Hematopoietic multipotent progenitor cell (in vitro differentiated cells): ENCODE measurements at places on chromosomes 13 and 19. TPM values are rescaled to one million over a fixed set of nuclear protein-coding genes. Genes with fewer than 3 reads are reported as not detected.

- no peak for DNase-seq
Measured at GRCh38 chr13:58978331-58978730, 1185.4 kb downstream of the DIAPH3 start.

The COL4A1 gene
- under 0.01 TPM for total RNA-seq

DNA sequence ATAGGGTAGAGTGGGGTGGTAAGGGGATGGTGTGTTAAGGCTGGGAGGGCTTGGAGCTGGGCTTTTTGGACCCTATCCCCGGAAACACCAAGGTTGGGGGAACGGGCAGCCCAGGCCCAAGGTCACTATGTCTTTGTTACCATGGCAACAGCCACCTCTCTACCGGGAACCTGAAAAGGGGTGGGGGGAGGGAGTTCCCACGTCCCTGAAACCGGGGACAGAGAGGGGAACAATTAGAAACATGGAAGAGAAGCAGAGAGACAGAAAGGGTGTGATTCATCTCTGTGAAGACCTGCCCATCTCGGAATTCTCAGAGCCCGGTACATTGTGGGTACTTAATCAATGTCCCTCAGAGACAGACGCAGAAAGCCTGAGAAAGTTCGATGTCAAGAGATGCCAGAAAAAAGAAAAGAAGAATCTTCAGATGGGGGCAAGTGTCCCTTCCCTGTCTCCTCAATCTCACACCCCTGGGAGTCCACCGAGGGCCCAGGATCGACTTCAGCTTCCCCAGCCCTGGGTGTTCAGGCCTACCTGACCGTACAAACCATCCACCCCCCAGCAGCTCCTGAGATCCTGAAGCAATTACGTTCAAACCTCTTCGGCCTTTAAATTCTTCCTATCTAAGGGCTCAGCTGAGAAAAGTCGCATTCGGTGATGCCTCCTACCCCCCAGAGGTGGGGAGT lies 6.8 kb upstream of the LRFN1 start:
- DNase-seq, result no peak

- DNase-seq, result no peak
Measured at GRCh38 chr13:37360556-37360955, 238.0 kb downstream of the POSTN start.

- DNase-seq, result no peak
Measured at GRCh38 chr19:8584965-8585893, 8.0 kb upstream of the MYO1F start.

The KLF5 gene
- total RNA-seq, result 6.7 TPM

The SCGB2B2 gene
- total RNA-seq, result 0.27 TPM

DNA sequence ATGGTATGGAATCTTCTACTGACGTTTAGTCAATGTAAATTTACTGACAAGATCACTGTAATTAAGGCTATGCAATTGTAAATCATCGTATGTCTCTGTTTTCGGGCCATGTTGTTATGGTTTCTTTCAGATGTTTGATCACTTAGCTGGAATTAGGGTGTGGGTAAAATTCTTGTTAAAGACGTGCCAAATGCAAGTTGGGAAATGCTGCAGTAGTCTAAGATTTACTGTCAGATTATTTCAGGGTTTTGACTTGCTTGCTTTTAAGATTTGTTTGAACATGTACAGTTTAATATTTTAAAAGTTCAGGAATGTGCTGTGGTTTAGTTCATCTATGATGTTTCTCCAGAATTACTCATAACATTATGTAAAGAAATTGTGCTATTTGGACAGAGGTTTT lies 10.8 kb downstream of the NDFIP2 start:
- no peak for DNase-seq

DNA sequence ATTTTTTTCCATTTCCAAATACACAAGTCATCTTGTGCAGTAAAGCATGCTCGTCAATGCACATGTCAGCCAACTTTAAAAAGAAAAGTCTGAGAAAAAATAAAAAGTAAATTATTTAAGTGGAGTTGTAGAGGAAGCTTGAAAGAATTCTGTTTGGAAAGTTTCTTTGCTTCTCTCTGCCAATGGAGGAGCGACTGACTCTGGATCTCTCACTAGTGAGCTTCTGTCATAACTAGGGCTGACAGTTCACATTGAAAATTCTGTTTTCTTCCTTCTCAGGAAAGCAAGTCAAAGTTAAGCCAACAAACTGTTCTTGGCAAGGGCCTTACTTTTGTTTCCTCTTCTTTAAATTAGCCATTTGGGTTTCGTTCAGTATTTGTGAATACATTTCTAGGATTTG lies 298.2 kb downstream of the POU4F1 start:
- no peak for DNase-seq

DNA sequence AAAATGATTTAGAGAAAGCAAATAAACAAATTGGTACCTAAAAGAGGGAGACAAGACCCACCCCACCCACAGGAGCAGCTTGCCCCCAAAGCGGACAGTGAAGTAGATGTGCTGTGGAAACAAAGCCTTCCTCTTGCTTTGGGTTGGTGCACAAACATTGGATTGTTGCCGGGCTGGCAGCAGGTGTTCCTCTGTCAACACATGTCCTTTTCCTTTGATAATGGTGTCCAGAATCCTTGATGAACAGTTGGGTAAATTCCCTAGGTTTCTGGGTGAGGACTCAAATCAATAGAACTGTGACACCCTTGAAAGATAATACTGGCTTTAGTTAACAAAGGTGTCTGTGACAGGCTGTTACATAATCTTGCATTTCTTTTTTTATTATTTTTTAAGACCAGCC lies 311.8 kb downstream of the SPRY2 start:
- no peak for DNase-seq

The PEAK3 gene
- under 0.01 TPM for total RNA-seq

GRCh38 chr19:11014403-11014911 lies 53.6 kb downstream of the SMARCA4 start:
- no peak for DNase-seq

The LYPD3 gene
- total RNA-seq, result 1.1 TPM

DNA sequence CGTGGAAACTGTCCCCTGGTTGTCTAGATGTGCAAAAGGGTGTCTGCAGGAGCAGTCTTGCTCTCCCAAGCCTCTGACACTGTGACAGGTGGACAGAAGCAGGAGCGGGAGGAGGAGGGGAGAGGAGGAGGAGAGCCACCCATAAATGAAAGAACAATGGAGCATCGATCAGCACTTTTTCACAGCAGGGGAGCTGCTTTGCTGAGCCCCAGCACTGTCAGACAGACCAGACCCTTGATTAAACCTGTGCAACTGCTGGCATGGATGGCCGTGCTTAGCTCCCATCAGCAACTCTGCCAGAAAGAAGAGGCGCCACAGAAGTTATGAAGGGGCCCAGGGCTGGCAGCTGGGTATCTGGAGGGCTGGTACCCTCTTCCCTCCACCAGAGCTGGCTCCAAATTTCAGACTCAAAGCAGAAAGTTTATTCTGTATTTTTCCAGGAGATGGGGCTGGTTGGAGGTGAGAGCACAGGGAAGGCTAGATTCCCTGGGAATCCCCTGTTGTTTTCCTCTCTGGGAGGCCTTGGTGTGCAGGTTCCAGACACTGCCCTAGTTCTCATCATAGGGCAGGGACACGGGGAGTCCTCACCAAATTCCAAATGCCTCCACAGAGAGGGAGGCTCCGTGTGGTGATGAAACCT lies 1192.2 kb downstream of the UQCRFS1 start:
- no peak for DNase-seq

The PSG5 gene
- not detected for total RNA-seq

DNA sequence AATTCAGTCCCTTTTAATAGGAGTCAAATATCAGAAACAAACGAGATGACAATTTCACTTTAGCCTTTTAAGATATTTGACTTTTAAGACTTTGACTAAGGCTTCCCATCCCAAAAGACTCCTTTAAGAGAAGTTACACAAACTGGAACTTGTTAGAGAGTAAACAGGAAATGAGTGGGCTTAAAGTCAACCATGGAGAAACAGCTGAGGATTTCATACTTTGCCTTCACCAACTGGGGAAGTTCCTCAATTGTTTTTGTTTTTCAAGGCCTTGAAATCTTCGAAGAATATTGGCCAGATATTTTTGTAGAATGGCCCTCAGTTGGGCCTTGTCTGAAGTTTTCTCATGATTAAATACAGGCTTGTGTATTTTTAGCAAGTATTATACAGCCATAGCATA lies 227.3 kb downstream of the POU4F1 start:
- DNase-seq, result no peak

The NFIX gene
- total RNA-seq, result 23.4 TPM

DNA sequence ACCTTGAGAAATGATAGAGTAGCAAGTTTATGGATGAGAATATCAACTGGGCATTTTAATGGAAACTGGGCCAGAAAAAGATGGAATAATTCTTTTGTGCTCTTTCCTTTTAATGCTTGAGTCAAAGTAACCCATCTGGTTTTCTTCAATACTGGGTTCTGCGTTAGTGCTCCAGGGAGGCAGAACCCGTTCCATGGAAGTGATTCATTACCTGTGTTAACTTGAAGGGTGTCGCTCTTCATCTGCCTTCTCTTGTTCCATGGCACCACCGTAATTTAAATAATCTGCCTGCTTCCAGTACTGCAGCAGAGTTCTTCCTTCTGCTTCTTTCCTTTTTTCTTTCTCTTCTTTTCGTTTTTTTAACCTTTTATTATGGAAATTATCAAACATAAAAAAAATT lies 14.7 kb upstream of the USP12 start:
- DNase-seq, result no peak

DNA sequence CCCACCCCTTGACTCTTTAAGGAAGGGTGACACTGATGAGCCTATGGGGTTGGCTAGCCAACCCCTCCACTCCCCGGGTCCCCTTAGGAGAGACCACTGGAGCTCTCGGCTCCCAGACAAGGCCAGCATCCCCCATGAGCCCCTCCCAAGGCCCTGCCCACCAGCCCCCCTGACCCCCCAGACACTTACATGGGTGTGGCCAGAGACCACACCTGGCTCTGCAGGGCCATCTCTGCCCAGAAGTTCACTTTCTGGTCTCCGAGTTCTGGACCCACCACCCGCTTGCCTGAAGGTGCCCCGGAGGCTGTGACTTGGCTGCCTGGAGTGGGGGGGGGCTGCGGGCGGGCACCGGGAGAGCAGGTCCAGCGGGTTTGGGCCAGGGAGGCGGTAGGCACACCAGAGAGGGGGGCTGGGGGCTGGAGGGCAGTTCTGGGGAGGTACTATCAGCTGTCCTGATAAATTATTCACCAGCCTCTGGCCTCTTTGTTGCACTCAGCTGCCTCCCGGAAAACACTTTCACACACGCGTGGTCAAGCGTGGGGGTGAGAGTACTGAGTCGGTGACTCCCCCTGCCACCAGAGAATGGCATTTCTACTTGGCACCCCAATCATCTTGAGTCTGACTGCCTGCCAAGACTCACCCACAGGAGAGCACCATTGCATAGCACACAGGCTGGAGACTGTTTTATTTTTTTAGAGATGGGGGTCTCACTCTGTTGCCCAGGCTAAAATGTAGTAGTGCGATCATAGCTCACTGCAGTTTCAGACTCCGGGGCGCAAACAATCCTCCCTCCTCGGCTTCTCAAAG lies at the start of gene PALM3:
Gene PALM3 (minus strand): TSS at position 326 of the 807 bp plus-strand sequence. CDS start 96 bp downstream, at position 230.
- no peak for DNase-seq

DNA sequence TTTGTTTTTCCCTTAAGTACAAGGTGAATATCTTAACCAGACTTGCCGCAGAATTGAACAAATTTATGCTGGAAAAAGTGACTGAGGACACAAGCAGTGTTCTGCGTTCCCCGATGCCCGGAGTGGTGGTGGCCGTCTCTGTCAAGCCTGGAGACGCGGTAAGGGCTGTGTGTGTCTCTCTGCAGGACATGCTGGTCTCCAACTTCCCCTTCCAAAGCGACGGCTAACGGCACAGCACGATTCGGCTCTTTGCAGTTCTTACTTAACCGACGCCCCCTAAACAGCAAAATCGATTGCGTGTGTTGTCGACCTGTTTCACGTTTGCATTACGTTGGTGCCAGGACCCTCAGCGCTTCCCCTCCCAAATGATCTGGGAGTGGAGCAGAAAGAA lies 73.2 kb downstream of the GGACT start:
- DNase-seq, result no peak

- no peak for DNase-seq
Measured at GRCh38 chr13:73519396-73520116, 460.8 kb downstream of the KLF5 start.

DNA sequence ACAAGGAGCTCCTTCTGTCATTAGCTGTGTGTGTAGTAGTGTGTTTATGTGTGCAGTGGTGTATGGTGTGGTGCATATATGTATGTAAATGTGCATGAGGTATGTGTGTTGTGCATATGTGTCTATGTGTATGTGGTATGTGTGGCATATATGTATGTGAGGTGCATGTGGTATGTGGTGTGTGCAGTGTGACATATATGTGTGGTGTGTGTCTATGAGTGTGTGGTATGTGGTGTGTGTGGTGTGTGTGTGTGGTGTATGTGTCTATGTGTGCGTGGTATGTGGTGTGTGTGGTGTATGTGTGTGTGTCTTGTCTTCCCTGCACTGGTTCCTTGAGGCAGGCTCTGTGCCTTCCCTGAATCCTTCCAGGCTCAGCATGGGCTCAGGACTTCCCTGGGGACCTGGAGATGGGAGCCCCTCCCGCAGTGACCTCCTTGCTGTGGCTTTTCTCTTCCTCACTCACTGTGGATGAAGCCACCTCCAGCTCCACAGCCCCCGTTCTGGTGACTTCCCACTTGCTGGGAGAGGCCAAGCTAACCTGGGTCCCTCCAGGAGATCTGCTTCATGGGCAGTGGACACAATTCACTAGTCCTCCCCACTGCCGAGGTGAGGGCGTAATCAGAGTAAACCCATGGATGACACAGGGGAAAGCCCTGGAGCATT lies 64.2 kb downstream of the CCDC70 start:
- DNase-seq, result no peak

The COMP gene
- total RNA-seq, result under 0.01 TPM

The ZNF850 gene
- 5.7 TPM for total RNA-seq

- no peak for DNase-seq
Measured at GRCh38 chr13:26485786-26486185, 71.7 kb upstream of the WASF3 start.

The TTC9B gene
- total RNA-seq, result under 0.01 TPM

GRCh38 chr13:47256618-47257017 lies 359.8 kb upstream of the HTR2A start:
- DNase-seq, result no peak

DNA sequence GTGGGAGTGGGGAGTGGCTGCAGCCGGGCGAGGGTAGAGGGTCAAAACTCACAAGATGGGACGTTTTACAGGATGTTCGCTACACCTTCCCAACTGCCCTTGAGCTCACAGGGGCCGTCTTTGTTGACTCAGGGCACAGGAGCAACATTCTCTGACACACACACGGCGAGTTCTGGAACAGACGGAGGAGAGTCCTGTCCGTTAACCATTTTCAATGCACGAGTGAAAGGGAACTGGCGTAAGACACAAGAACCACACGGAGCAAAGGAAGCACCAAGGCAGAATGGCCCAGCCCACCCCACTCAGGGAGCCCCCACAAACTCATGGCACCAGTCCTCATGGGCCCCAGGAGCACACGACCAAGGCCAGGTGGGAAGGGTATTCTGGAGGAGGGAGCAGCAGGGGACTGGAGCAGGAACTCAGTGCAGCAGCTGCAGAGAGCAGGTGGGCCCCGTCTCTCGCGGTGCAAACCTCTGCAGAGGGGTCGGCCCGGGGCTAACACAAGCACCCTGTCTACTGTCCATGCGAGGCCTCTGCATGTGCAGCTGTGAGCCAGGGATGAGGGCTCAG lies 37.9 kb upstream of the ISYNA1 start:
- no peak for DNase-seq

- DNase-seq, result no peak
Measured at GRCh38 chr13:41286370-41286769, 23.0 kb upstream of the MTRF1 start.
